ENCODE measurements at places on chromosomes 16 and 17.
A peak's percentile ranks its signal among the peaks of the same experiment; 100 is the strongest.

- H3K4me1 ChIP-seq = peaks cover 3% of the 10 kb centered on the region
- no peaks in the 10 kb centered on the region for H3K36me3 ChIP-seq
- H3K27ac ChIP-seq = no peak within 1 kb of the TSS
- no peak within 1 kb of the TSS for H3K4me3 ChIP-seq
- peak; percentile 48 for DNase-seq
Measured at GRCh38 chr16:66925322-66925840, at the start of gene RRAD. RRAD (minus strand) TSS chr16:66925535; CDS start chr16:66925179, 356 bp downstream.

- no peaks in the 10 kb centered on the region for H3K36me3 ChIP-seq
- no peak overlapping the region for H3K4me3 ChIP-seq
- DNase-seq = no peak
- no peaks in the 10 kb centered on the region for H3K4me1 ChIP-seq
- H3K27ac ChIP-seq = no peak overlapping the region
Measured at GRCh38 chr16:1097800-1098199, 1.8 kb upstream of the C1QTNF8 start.

DNA sequence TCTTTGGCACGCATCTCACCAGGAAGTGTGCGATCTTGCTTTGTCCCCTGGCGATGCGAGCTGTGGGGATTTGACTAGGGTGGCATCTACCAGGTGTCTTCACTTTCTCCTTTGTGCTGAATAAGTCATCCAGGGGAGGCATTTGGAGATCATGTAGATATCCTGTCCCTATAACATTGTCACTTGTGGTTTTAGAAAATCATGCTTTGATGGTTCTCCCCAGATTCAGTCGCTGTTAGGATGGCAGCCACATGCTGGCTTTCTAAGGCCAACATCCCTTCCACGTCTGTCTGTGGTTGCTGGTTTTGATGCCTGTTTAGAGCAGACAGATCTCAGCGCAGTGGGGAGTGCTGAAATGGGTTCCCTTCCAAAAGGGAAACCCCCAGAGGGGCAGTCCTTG lies 2.5 kb downstream of the ADAD2 start:
- no peaks in the 10 kb centered on the region for H3K4me1 ChIP-seq
- no peaks in the 10 kb centered on the region for H3K36me3 ChIP-seq
- no peaks in the 10 kb centered on the region for H3K27me3 ChIP-seq
- no peak for DNase-seq
- no peak overlapping the region for H3K4me3 ChIP-seq

- H3K36me3 ChIP-seq = no peaks in the 10 kb centered on the region
- peak; percentile 76 for DNase-seq
- H3K27ac ChIP-seq = peak overlapping the region; percentile 97
- H3K27me3 ChIP-seq = peaks cover 2% of the 10 kb centered on the region
- peaks cover 61% of the 10 kb centered on the region for H3K4me1 ChIP-seq
Measured at GRCh38 chr16:3007957-3008689, 4.6 kb upstream of the CLDN9 start.

DNA sequence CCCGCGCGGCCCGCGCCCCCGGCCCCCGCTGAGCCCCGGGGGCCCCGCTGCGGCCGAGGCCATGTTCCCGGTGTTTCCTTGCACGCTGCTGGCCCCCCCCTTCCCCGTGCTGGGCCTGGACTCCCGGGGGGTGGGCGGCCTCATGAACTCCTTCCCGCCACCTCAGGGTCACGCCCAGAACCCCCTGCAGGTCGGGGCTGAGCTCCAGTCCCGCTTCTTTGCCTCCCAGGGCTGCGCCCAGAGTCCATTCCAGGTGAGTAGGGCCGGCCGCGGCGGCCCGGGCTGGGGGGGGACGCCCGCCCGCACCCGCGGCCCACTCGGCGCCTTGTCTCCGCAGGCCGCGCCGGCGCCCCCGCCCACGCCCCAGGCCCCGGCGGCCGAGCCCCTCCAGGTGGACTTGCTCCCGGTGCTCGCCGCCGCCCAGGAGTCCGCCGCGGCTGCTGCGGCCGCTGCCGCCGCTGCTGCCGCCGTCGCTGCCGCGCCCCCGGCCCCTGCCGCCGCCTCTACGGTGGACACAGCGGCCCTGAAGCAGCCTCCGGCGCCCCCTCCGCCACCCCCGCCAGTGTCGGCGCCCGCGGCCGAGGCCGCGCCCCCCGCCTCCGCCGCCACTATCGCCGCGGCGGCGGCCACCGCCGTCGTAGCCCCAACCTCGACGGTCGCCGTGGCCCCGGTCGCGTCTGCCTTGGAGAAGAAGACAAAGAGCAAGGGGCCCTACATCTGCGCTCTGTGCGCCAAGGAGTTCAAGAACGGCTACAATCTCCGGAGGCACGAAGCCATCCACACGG lies 504 bp downstream of the MAZ start:
- H3K27ac ChIP-seq = peak overlapping the region; percentile 93
- peak; percentile 71 for DNase-seq
- H3K4me1 ChIP-seq = peaks cover 38% of the 10 kb centered on the region
- H3K4me3 ChIP-seq = peak overlapping the region; percentile 84
- no peaks in the 10 kb centered on the region for H3K36me3 ChIP-seq
- no peaks in the 10 kb centered on the region for H3K27me3 ChIP-seq

DNA sequence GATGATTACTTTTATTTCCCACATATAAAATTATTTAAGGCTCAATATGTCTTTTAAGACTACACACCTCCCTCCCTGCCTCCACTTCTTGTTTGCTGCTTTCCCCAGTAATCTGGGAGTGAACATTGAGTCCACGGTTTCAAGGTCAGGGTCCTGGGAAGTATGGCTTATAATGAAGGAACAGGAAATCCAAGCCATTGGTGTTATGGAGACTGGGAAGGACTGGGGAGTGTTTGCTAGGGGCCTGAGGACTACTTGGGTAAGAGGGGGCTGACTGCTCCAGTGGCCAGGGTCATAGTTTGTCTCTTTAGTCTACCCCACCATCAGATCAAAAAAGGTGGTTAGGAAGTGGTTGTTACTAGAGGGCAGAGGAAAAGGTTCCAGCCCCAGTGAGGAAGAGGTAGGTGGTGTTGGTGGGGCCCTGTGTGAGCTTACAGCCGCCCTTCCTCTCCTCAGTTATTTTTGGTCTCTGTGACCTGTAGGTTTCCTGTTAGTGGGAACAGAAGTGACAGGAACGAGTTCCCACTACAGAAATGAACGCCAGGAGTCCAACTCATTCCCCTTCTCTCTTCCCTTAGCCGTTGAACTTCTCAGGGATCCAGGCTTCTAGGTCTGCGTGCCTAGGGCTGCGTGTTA lies 742 bp upstream of the SLC16A13 start:
- H3K27ac ChIP-seq = peak overlapping the region; percentile 90
- no peaks in the 10 kb centered on the region for H3K36me3 ChIP-seq
- peak overlapping the region; percentile 39 for H3K4me3 ChIP-seq
- no peak for DNase-seq

- H3K36me3 ChIP-seq = no peaks in the 10 kb centered on the region
- peaks cover 4% of the 10 kb centered on the region for H3K4me1 ChIP-seq
- peak; percentile 19 for DNase-seq
- H3K27me3 ChIP-seq = peaks cover 35% of the 10 kb centered on the region
- no peak overlapping the region for H3K4me3 ChIP-seq
Measured at GRCh38 chr17:29039764-29040598, 3.0 kb upstream of the PIPOX start.

DNA sequence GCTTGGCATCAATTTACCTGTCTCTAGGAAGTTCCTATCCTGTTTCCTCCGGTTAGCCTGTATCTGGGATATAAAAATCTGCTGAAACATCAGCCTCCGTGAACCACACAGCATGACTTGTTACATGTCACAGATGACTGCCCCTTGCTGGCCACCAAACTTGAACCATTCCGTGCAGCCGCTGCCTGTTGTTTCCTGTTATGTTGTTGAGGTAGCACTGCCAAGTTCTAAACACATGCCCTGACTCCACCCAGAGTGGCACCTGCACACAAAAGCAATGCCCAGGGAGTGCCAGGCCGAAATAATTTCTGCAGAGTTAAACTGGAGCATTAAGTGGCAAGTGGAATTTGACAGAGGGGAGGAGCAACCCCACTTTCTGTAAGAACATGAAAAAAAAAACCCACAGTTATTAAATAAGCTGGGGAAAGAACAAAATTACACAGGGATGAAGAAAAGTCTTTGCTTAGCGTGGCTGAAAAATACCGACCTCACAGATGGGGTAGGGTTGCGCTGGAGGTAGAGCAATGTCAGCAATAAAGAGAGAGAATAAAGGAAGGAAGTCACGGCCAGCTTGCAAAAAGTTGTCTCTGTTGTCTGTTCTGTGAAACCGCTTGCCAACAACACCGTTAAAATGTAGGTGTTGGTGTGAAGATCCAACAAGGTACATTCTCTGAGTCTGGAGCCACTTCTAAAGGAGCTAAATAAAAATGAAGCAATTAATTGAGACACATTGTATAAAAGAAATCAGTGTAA lies 174.6 kb upstream of the CDH13 start:
- DNase-seq = no peak
- H3K4me1 ChIP-seq = no peaks in the 10 kb centered on the region
- H3K36me3 ChIP-seq = no peaks in the 10 kb centered on the region
- H3K27me3 ChIP-seq = peaks cover 10% of the 10 kb centered on the region
- H3K27ac ChIP-seq = no peak overlapping the region
- H3K4me3 ChIP-seq = no peak overlapping the region

- H3K4me3 ChIP-seq = no peak overlapping the region
- DNase-seq = peak; percentile 87
- no peaks in the 10 kb centered on the region for H3K4me1 ChIP-seq
- H3K27ac ChIP-seq = no peak overlapping the region
- no peaks in the 10 kb centered on the region for H3K36me3 ChIP-seq
Measured at GRCh38 chr16:12067714-12068401, 91.3 kb downstream of the SNX29 start.

DNA sequence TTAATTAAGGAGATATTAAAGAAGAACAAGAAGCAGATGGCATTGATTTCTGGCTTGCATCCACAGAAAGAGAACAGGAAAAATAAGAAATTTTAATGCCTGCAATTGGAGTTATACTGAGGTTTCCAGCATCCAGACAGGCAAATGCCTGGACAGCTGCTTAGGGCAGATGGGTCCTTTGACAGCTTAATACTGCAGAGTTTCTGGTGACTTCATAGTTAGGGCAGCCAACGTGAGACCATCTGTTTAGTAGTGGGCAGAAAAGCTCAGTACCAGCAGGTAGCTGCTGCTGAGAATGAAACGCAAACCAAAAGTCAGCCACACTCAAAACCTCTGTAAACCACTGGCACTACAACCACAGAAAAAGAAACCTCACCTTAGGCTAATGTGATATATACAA lies 109.8 kb downstream of the CDK5R1 start:
- H3K27me3 ChIP-seq = no peaks in the 10 kb centered on the region
- no peaks in the 10 kb centered on the region for H3K4me1 ChIP-seq
- H3K27ac ChIP-seq = no peak overlapping the region
- DNase-seq = no peak
- no peaks in the 10 kb centered on the region for H3K36me3 ChIP-seq

DNA sequence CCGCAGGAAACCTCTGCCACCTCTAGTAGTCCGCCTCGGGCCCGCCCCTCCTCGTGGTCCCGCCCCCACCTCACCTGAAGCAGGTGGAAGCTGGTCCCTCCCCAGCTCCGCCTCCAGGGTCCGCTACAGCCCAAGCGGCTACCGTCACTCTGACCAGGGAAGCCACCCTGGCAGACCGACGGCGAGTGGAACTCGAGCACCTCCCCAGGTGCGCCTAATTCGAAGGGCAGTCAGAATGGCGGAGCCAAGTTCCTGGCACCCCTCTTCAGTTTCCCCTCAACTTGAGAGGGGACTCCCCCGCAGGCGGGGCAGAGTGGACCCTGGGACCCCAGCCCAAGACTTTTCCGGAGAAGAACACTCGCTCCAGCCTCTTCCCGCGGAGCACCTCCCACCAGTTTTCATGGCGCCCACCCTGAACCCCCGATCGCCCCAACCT lies 507 bp downstream of the FHOD1 start:
- H3K27ac ChIP-seq = peak overlapping the region; percentile 91
- peaks cover 28% of the 10 kb centered on the region for H3K27me3 ChIP-seq
- peak overlapping the region; percentile 86 for H3K4me3 ChIP-seq
- no peaks in the 10 kb centered on the region for H3K36me3 ChIP-seq
- H3K4me1 ChIP-seq = peaks cover 26% of the 10 kb centered on the region

GRCh38 chr16:77190190-77190477 lies 856 bp upstream of the MON1B start:
- no peaks in the 10 kb centered on the region for H3K36me3 ChIP-seq
- peaks cover 8% of the 10 kb centered on the region for H3K4me1 ChIP-seq
- peak overlapping the region; percentile 73 for H3K27ac ChIP-seq
- no peaks in the 10 kb centered on the region for H3K27me3 ChIP-seq
- DNase-seq = no peak
- H3K4me3 ChIP-seq = peak overlapping the region; percentile 38

- no peaks in the 10 kb centered on the region for H3K27me3 ChIP-seq
- no peak overlapping the region for H3K4me3 ChIP-seq
- no peak for DNase-seq
- no peaks in the 10 kb centered on the region for H3K36me3 ChIP-seq
- H3K4me1 ChIP-seq = no peaks in the 10 kb centered on the region
Measured at GRCh38 chr17:2363318-2363717, 26.0 kb downstream of the SGSM2 start.

GRCh38 chr17:55427587-55427882 lies 5.9 kb upstream of the MMD start:
- H3K4me1 ChIP-seq = peaks cover 3% of the 10 kb centered on the region
- H3K4me3 ChIP-seq = no peak overlapping the region
- no peak for DNase-seq
- no peak overlapping the region for H3K27ac ChIP-seq
- no peaks in the 10 kb centered on the region for H3K27me3 ChIP-seq

DNA sequence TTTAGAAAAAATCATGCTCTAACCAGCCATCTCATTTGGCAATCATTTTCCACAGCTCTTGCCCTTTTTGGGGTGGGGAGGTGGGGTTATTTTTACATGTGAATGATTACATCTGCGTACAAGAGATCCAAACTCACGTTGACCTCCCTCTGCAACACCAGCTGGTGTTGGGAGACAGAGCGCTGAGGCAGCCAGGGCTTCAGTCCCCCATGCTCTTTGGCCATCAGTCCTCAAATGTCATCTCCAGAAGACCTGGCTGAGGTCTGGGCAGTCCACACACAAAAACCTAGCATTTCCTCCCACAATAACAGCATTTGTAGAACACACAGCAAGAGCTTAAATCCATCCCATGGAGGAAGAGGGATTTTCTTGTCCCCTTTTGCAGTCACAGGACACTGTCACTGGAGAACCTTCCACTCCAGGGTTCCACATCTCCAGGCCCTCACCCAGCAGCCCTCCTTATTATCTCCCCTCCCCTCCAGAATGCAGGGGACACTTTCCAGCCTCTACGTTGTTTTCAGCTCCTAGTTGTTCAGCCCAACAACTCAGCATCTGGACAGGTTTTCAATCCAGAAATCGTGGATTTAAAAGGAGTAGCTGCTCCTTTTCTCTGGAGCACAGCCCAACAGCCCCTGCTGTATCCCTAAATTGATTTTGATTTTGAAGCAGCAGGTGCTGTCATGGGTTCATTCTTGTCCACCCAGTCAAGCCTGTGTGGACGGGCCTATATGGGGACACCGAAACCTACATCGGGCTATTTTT lies 21.1 kb downstream of the MEOX1 start:
- peaks cover 5% of the 10 kb centered on the region for H3K27me3 ChIP-seq
- no peaks in the 10 kb centered on the region for H3K36me3 ChIP-seq
- H3K4me3 ChIP-seq = no peak overlapping the region

GRCh38 chr16:84245956-84246678 lies 6.3 kb upstream of the KCNG4 start:
- H3K4me1 ChIP-seq = no peaks in the 10 kb centered on the region
- H3K27ac ChIP-seq = no peak overlapping the region
- H3K4me3 ChIP-seq = no peak overlapping the region
- H3K27me3 ChIP-seq = no peaks in the 10 kb centered on the region

GRCh38 chr17:40303009-40303657 lies 5.8 kb upstream of the RARA start:
- H3K36me3 ChIP-seq = no peaks in the 10 kb centered on the region
- peak; percentile 80 for DNase-seq
- no peaks in the 10 kb centered on the region for H3K27me3 ChIP-seq
- peak overlapping the region; percentile 86 for H3K27ac ChIP-seq
- H3K4me3 ChIP-seq = no peak overlapping the region
- peaks cover 42% of the 10 kb centered on the region for H3K4me1 ChIP-seq

All from hepatocyte (in vitro differentiated cells).